Left renal cortex interstitium (tissue), 4 donors: ENCODE measurements at places on chromosomes 1 and 21. TPM values are rescaled to one million over a fixed set of nuclear protein-coding genes. Genes with fewer than 3 reads are reported as not detected.

Gene S100A7A
- not detected for polyA plus RNA-seq

Gene S100A1
- polyA plus RNA-seq, result 36.3 TPM

Gene NBPF4
- not detected for polyA plus RNA-seq

Gene PROX1
- 7.9 TPM for polyA plus RNA-seq

Gene RAB13
- polyA plus RNA-seq, result 187 TPM

Gene RXFP4
- polyA plus RNA-seq, result 0.19 TPM

Gene SIK1
- not detected for polyA plus RNA-seq

Gene REN
- 88.3 TPM for polyA plus RNA-seq

Gene ACBD3
- 60.6 TPM for polyA plus RNA-seq

Gene ARID1A
- 83.2 TPM for polyA plus RNA-seq

Gene KPRP
- polyA plus RNA-seq, result not detected

Gene KLF17
- 0.03 TPM for polyA plus RNA-seq

Gene TEKT2
- 13.5 TPM for polyA plus RNA-seq

Gene RBM11
- polyA plus RNA-seq, result 6.0 TPM

Gene TTC13
- 14.6 TPM for polyA plus RNA-seq

Gene FAM72A
- polyA plus RNA-seq, result 7.7 TPM

Gene GRIK3
- 3.1 TPM for polyA plus RNA-seq

Gene TRIM67
- polyA plus RNA-seq, result 0.09 TPM

Gene S100A9
- polyA plus RNA-seq, result 25.8 TPM

Gene TNNT2
- 70.3 TPM for polyA plus RNA-seq

Gene SELL
- 3.4 TPM for polyA plus RNA-seq

Gene SPRR3
- 0.17 TPM for polyA plus RNA-seq

Gene TFF1
- polyA plus RNA-seq, result not detected

Gene ACKR1
- 1.2 TPM for polyA plus RNA-seq

Gene ITLN2
- not detected for polyA plus RNA-seq

Gene CYP4B1
- 2.4 TPM for polyA plus RNA-seq

Gene SLC2A5
- polyA plus RNA-seq, result 0.60 TPM

Gene SMCP
- polyA plus RNA-seq, result not detected

Gene CENPF
- 81.0 TPM for polyA plus RNA-seq

Gene TAS1R1
- polyA plus RNA-seq, result 0.10 TPM

Gene LCE2B
- not detected for polyA plus RNA-seq

Gene WNT3A
- 0.36 TPM for polyA plus RNA-seq

Gene EFNA1
- 58.7 TPM for polyA plus RNA-seq

Gene SAMD13
- polyA plus RNA-seq, result 5.7 TPM

Gene KCNJ15
- 159 TPM for polyA plus RNA-seq

Gene LCE3E
- not detected for polyA plus RNA-seq

Gene S100A10
- polyA plus RNA-seq, result 269 TPM

Gene NUP210L
- polyA plus RNA-seq, result 0.10 TPM

Gene CD1D
- 5.4 TPM for polyA plus RNA-seq

Gene TNN
- 2.8 TPM for polyA plus RNA-seq

Gene KTI12
- 6.7 TPM for polyA plus RNA-seq

Gene ACTA1
- polyA plus RNA-seq, result 0.67 TPM

Gene BROX
- 40.5 TPM for polyA plus RNA-seq

Gene TRIM17
- polyA plus RNA-seq, result 5.3 TPM

Gene C8A
- 0.59 TPM for polyA plus RNA-seq

Gene ZNF648
- polyA plus RNA-seq, result 0.33 TPM

Gene CLCA1
- not detected for polyA plus RNA-seq

Gene TMPRSS2
- polyA plus RNA-seq, result 37.1 TPM

Gene SF3B4
- polyA plus RNA-seq, result 84.5 TPM

Gene MYBPH
- polyA plus RNA-seq, result 0.29 TPM

Gene C1QTNF12
- 17.3 TPM for polyA plus RNA-seq

Gene DHCR24
- polyA plus RNA-seq, result 63.4 TPM

Gene CTTNBP2NL
- polyA plus RNA-seq, result 36.9 TPM

Gene ACADM
- 147 TPM for polyA plus RNA-seq

Gene TTC24
- polyA plus RNA-seq, result 0.97 TPM

Gene TSPEAR
- 1.0 TPM for polyA plus RNA-seq

Gene HNRNPU
- polyA plus RNA-seq, result 640 TPM

Gene KLHDC8A
- polyA plus RNA-seq, result 2.2 TPM

Gene SELP
- polyA plus RNA-seq, result 3.6 TPM

Gene LHX4
- polyA plus RNA-seq, result 4.2 TPM
